ENCODE measurements at places on chromosomes 2 and 18.

DNA sequence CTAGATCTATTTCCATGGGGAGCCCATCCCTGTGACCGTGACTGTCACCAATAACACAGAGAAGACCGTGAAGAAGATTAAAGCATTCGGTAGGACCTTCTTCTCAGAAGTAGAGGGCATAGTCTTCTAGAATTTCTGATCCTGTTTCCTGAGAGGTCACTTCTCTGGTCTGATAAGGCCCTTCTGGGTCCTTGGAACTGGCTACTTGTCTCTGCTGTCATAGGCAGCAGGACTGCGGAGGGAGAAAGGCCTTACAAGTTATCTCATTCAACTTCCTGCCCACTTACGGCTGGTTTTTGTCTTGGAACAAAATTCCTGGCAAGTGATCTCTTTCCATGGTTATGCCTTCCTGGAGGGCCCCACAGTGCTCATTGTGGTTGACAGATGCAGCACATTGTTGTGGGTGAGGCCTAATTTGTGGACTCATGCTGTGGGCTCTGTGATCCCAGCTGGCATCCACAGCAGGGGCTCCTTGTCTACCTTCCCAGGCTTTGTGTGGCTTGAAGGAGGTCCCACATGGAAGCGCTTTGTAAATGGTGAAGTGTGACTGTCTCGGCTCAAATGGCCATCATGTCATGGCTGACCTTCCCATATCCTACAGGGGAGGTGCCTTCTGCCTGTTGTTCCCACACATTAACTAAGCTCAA is 22.0 kb downstream of the SAG start:
- no peak for DNase-seq

- no peak for DNase-seq
Observed at GRCh38 chr2:48749291-48750127, 6.0 kb downstream of the LHCGR start.

DNA sequence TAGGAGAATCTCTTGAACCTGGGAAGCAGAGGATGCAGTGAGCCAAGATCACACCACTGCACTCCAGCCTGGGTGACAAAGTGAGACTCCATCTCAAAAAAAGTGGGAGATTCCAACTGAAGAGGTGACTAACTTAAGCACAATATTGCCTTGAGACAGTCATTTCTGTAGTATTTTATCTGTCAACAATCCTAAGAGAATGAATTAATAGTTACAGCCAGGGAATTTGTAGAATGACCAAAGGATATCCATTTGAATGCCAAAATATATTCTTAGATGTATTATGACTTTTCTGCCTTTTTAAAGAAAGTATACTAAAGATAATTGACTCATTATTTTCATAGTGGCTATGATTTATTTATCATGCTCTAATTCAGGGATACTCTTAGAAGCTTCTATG is 40.7 kb upstream of the CCDC150 start:
- no peak for DNase-seq

GRCh38 chr2:61434314-61434713 is 36.6 kb downstream of the USP34 start:
- DNase-seq = no peak

- DNase-seq = no peak
Observed at GRCh38 chr2:11128243-11128951, 26.9 kb upstream of the SLC66A3 start.

GRCh38 chr2:201597397-201597796 is 45.9 kb downstream of the TMEM237 start:
- no peak for DNase-seq

DNA sequence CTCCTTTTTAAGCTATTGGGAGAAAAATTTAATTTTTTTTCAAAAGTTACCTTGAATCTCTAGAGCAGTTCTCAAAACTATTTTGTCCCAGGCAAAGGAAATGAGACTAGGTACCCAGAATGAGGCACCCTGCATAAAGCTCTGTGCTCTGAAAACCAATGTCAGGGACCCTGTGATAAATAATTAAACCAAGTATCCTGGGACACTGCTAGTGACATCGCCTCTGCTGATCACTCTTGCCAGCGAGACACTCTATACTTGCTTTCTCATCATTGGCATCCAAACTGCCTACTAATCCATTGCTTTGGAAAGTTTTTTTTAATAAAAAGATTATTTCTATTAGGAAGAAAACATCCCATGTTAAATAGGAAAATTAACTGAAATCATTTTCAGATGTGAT is 1.4 kb downstream of the GKN1 start:
- no peak for DNase-seq

DNA sequence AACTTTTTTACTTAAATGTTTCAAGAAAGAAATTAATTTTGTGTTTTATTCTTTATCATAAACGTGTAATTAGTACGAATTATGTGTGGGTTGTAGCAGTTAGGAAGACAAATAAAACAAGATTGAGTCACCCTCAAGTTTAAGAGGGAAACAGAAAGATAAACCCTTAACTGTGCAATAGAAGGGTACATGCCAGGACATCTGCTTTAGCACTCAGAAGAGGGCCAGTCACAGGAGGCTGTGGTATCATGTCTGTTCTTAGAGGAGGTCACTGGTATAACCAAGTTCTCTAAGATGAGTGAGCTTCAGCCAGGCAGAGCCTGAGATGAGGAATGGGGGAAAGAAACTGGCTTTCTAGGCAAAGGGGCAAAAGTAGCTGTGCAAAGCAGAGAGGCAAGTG is 42.4 kb upstream of the GRHL1 start:
- no peak for DNase-seq

GRCh38 chr18:70149616-70150301 is 55.7 kb downstream of the RTTN start:
- DNase-seq = no peak
